ENCODE measurements at places on chromosomes 2 and 18. TPM values are rescaled to one million over a fixed set of nuclear protein-coding genes. Genes with fewer than 3 reads are reported as not detected.

DNA sequence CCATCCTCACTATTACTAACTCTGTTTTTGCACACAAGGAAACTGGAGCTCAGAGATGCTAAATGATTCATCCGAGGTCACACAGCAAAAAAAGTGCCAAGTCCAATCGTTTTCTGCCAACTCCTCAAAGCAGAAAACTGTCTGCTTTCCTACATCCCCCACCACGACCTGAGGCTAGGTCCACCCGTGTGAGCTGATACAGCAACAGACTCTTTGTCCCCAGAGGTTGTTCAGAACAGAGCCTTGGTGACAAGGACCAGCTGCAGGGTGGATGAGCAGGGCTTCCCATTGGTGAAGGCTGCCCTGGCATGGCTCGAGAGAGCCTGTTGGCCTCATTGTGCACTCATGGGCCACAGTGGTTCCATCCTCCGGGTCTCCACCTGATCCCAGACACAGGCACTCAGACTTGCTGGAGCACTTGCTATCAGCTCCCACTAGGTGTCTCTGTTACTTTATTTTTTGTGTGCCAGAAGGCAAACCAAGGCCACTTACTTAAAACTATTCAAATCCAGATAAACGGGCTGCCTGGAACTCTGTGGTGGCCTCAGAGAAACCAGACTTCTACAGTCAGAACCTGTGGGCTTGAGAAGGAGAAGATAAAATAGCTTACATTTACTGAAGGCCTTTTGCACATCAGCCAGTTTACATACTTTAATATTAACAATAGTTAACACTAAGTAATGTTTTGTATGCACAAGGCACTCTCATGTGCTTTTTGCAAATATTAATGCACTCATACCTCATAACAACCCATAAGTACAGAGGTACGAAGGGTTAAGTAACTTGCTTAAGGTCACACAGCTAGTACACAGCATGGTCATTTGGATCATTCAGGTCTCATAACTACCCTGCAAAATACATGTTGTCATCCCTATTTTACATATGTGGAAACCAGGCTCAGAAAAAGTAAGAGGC, 62.9 kb upstream of the CTIF start:
- no peak overlapping the region for H3K27ac ChIP-seq
- H3K4me3 ChIP-seq = no peak overlapping the region
- no peaks in the 10 kb centered on the region for H3K27me3 ChIP-seq
- DNase-seq = peak; percentile 88
- no peaks in the 10 kb centered on the region for H3K4me1 ChIP-seq
- H3K36me3 ChIP-seq = no peaks in the 10 kb centered on the region

DNA sequence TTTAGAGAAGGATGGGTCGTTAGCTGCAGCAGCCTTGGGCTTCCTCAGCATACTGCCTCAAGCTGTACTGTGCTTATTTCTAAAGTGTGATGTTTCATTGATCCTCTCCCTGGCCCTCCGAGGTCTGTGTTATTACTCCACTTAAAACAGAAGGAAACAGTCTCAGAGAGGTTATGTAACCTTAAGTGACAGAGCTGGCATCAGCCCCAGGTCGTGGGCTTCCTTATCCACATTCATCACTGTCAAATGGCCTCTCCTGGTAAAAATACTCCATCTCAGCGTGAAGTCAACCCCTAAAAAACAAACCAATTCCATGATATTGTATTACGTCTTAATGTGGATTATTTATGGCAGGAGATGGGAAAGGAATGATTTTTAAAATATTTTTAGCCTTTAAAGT, 153.3 kb upstream of the NOSTRIN start:
- H3K4me1 ChIP-seq = peaks cover 22% of the 10 kb centered on the region
- H3K27ac ChIP-seq = no peak overlapping the region
- DNase-seq = no peak
- no peaks in the 10 kb centered on the region for H3K36me3 ChIP-seq
- no peak overlapping the region for H3K4me3 ChIP-seq

- no peak overlapping the region for H3K27ac ChIP-seq
- H3K36me3 ChIP-seq = no peaks in the 10 kb centered on the region
- peaks cover 25% of the 10 kb centered on the region for H3K4me1 ChIP-seq
- DNase-seq = no peak
These were observed 241.0 kb upstream of the COPS8 start for GRCh38 chr2:236844711-236845110.

GRCh38 chr2:16633621-16634430, 31.8 kb downstream of the CYRIA start:
- H3K36me3 ChIP-seq = no peaks in the 10 kb centered on the region
- H3K27ac ChIP-seq = no peak overlapping the region
- H3K27me3 ChIP-seq = no peaks in the 10 kb centered on the region
- H3K4me3 ChIP-seq = no peak overlapping the region
- peaks cover 7% of the 10 kb centered on the region for H3K4me1 ChIP-seq
- DNase-seq = no peak

- no peak overlapping the region for H3K4me3 ChIP-seq
- no peak for DNase-seq
- no peaks in the 10 kb centered on the region for H3K4me1 ChIP-seq
- H3K27me3 ChIP-seq = no peaks in the 10 kb centered on the region
These were observed 131.0 kb downstream of the SNTG2 start for GRCh38 chr2:1081451-1082225.

DNA sequence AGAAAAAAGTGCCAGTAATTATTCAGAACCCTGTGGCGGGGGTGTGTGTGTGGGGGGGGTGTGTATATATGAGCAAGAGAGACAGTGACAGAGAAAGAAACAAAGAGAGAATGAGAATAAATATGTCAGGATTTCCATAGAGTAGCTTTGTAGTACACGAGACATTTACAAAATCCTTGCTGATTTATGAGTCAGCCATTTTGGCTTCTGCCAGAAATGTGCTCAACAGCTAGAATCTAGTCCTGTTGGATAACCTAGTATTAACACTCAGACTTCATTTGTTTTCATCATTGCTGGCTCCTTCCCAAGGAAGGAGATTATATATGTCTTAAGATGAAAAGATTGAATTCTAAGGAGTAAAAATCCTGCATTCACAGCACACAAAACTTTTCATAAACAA, 140.5 kb upstream of the HNRNPA3 start:
- no peaks in the 10 kb centered on the region for H3K36me3 ChIP-seq
- no peak overlapping the region for H3K27ac ChIP-seq
- no peaks in the 10 kb centered on the region for H3K27me3 ChIP-seq
- peaks cover 5% of the 10 kb centered on the region for H3K4me1 ChIP-seq
- H3K4me3 ChIP-seq = no peak overlapping the region

- no peaks in the 10 kb centered on the region for H3K27me3 ChIP-seq
- no peak overlapping the region for H3K27ac ChIP-seq
- no peak overlapping the region for H3K4me3 ChIP-seq
- H3K4me1 ChIP-seq = peaks cover 9% of the 10 kb centered on the region
- peak; percentile 63 for DNase-seq
- peaks cover 7% of the 10 kb centered on the region for H3K36me3 ChIP-seq
These were observed 51.7 kb upstream of the SMIM21 start for GRCh38 chr18:75478996-75479880.

- no peaks in the 10 kb centered on the region for H3K36me3 ChIP-seq
- no peak for DNase-seq
- no peaks in the 10 kb centered on the region for H3K27me3 ChIP-seq
These were observed 33.7 kb upstream of the WIPF1 start for GRCh38 chr2:174631009-174631981.

GRCh38 chr2:25339211-25339674, 2.5 kb downstream of the DNMT3A start:
- no peaks in the 10 kb centered on the region for H3K36me3 ChIP-seq
- H3K27me3 ChIP-seq = peaks cover 18% of the 10 kb centered on the region
- DNase-seq = no peak
- H3K27ac ChIP-seq = no peak overlapping the region
- H3K4me3 ChIP-seq = peak overlapping the region; percentile 66
- H3K4me1 ChIP-seq = peaks cover 35% of the 10 kb centered on the region

DNA sequence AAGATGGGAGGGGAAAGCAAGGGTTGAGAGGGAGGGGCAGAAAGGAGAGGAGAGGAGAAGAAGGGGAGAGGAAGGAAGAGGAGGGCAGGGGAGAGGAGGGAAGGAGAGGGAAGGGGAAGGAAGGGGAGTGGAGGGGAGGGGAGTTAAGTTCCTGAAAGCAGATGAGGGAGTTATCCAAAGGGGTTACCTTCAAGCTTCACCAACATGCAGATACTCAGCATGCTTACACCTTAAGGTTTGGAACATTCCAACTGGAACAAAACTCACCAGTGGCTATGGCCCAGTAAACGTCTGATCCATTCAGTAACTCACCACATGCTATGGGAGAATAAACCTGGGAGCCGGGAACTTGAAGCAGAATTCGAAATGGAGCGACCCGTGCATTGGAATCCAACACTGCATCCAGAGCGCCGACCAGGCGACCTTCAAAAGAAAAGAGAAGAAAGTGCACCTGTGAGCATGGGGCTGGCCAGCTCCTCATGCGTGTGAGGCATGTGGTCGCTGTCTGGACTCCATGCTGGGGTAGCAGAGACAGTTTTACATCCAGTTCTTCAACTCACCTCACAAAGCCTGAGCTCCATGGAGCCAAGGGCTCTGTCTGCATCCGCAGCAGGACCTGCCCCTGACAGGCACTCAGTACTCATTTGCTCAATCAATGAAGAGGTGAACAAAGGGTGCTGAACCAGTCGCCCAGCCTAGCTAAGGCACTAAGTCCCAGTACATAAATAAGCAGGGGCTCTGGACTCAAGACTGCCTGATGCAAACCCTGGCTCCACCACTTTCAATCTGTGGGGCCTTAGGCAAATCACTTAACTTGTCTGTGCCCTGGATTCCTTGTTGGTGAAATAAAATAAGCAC, 61.0 kb downstream of the TBC1D8 start:
- DNase-seq = no peak
- H3K4me1 ChIP-seq = no peaks in the 10 kb centered on the region
- H3K36me3 ChIP-seq = 0 out of 2 replicates have a peak, but pooled peaks cover 4% of the 10 kb centered on the region
- no peak overlapping the region for H3K4me3 ChIP-seq

- no peak for DNase-seq
- no peak overlapping the region for H3K27ac ChIP-seq
- H3K4me3 ChIP-seq = no peak overlapping the region
- H3K27me3 ChIP-seq = no peaks in the 10 kb centered on the region
- peaks cover 8% of the 10 kb centered on the region for H3K4me1 ChIP-seq
These were observed 41.8 kb upstream of the CTAGE1 start for GRCh38 chr18:22459491-22459890.

DNA sequence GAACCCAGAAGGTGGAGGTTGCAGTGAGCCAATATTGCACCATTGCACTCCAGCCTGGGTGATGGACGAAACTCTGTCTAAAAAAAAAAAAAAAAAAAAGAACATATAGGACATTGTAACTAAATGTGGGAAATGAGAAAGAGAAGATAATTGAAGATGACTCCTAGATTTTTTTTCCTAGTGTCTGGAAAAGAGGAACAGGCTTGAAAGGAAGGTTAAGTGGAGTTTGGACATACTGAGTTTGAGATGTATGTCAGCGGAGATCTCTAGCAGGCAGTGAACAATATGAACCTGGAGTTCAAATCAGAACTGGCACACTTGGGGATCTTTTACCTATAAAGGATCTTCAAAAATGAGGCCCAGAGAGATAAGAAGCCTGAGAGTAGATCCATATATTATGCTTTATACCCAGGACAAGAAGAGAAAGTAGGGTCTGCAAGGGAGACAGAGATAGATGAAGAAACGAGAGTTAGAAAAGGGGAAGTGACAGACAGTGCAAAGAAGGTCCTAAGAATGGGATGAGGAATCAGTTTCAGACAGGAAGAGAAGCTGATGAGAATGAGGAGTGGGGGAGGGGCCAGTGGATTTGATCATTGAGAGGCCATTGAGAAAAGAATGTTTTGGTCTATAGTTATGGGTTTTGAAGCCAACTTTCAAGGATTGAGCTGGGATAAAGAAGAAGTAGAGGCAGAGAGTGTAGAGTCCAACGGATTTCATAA, 46.9 kb upstream of the CD28 start:
- no peak for DNase-seq
- no peaks in the 10 kb centered on the region for H3K36me3 ChIP-seq
- no peak overlapping the region for H3K27ac ChIP-seq
- no peak overlapping the region for H3K4me3 ChIP-seq

DNA sequence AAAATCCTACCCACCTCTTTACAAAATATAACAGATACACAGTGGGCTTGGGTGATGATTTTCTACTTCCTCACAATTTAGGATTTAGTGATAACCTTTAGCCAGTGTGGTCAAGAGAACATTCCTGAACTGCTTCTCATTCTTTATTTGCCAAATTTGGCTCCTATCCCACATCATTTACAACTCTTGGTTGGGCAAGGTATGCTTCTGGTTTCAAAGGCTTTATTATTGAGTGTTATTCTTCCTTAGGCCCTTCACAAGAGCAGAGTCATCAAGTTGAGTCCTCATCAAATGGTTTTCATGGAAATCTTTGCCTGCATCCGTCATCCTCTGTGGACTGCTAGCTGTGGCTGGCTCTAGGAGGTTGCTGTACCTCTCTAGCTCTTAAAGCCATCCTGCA, 472.0 kb upstream of the ETAA1 start:
- no peaks in the 10 kb centered on the region for H3K36me3 ChIP-seq
- no peaks in the 10 kb centered on the region for H3K4me1 ChIP-seq
- H3K27me3 ChIP-seq = no peaks in the 10 kb centered on the region
- DNase-seq = no peak

DNA sequence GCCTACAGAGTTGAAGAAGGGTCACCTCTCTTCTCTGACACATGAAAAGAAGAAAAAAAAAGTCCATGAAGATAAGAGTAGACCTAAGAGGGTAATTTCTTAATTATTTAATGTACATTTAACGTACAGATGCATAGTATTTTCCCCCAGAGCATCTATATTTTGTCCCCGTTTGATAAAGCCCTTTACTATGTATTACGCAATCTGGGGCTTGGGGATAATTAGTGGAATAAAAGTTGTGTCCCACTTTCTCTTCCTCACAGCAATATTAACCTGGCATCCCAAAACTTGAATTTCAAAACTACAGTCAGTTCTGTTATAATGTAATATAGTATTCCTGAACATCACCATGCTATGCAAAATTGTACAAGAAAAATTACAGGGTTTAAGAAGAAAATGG, 254.1 kb downstream of the SUCLG1 start:
- no peak overlapping the region for H3K4me3 ChIP-seq
- no peaks in the 10 kb centered on the region for H3K36me3 ChIP-seq
- H3K4me1 ChIP-seq = peaks cover 17% of the 10 kb centered on the region
- no peaks in the 10 kb centered on the region for H3K27me3 ChIP-seq
- no peak for DNase-seq

The MTCL1 gene
- total RNA-seq = 35.1 TPM

The LYG2 gene
- total RNA-seq = not detected

The KCNG2 gene
- not detected for total RNA-seq

The DGKD gene
- 23.4 TPM for total RNA-seq

The MALT1 gene
- 18.8 TPM for total RNA-seq

The ARHGAP15 gene
- total RNA-seq = not detected

The GAREM2 gene
- 23.8 TPM for total RNA-seq

The CYS1 gene
- 0.04 TPM for total RNA-seq

Data from GM23338 (cell line).